HS-27A (cell line): ENCODE measurements at places on chromosomes 5 and 9.

GRCh38 chr9:6681957-6682501 is 36.5 kb upstream of the GLDC start:
- DNase-seq = no peak

DNA sequence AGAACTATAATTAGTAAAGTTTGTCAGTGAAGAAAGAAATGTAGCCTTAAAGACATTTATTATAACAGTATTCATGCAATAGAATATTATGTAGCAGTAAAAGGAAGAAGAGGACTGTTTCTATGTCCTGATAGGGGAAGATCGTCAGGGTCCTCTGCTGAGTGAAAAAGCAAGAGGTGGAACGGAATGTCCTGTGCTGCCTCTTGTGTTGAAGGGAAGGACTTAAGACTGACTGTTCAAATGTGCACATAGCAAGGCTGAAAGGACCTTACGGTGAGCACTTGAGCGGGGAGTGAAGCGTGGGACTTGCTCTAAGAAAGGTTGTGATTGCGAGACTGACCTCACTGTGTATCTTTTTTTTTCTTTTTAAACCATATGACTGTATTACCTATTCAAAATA is 63.2 kb downstream of the SNX24 start:
- DNase-seq = no peak

- DNase-seq = no peak
These were observed 564.2 kb downstream of the ACTL7B start for GRCh38 chr9:108291586-108291932.

- DNase-seq = no peak
These were observed 271.8 kb upstream of the DMAC1 start for GRCh38 chr9:8071445-8071798.

- no peak for DNase-seq
These were observed 385.3 kb downstream of the PSAT1 start for GRCh38 chr9:78682216-78682615.

GRCh38 chr9:114484854-114485443 is 20.3 kb downstream of the WHRN start:
- DNase-seq = peak; percentile 82

GRCh38 chr5:135829179-135829578 is 5.3 kb upstream of the SLC25A48 start:
- DNase-seq = no peak
